Esophagus muscularis mucosa (tissue), 4 donors: ENCODE measurements at places on chromosomes 7 and 10. TPM values are rescaled to one million over a fixed set of nuclear protein-coding genes. Genes with fewer than 3 reads are reported as not detected.

CCZ1B gene
- 70.6 TPM for total RNA-seq

DNA sequence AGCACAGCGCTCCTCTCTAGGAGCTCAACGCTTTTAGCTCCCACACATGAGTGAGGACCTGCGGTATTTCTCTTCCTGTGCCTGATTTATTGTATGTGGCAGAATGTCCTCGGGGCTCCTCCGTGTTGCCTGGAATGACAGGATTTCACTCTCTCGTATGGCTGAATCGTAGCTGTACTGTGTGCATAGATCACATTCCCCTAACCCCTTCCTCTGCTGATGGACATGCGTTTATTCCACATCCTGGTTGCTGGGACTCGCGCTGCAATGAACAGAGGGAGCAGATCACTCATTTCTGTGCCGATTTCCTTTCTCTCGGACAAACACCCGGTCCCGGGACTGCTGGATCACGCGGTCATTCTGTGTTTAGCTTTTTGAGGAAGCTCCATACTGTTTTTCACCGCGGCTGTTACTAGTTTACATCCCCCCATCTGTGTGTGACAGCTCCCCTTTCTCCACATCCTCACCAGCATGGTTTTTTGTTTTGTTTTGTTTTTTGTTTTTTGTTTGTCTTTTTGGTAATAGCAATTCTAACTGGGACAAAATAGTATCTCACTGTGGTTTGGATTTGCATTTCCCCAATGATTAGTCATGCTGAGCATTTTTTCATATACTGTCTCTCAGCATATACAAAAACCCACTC lies 76.3 kb downstream of the FOXL3 start:
- H3K27ac ChIP-seq: no peak overlapping the region
- H3K36me3 ChIP-seq: no peaks in the 10 kb centered on the region
- peak overlapping the region; percentile 18 for H3K4me3 ChIP-seq
- DNase-seq: no peak

- H3K4me1 ChIP-seq: peaks cover 27% of the 10 kb centered on the region
- peak overlapping the region; percentile 21 for H3K27ac ChIP-seq
- no peaks in the 10 kb centered on the region for H3K27me3 ChIP-seq
- H3K4me3 ChIP-seq: no peak overlapping the region
- no peak for DNase-seq
- H3K36me3 ChIP-seq: no peaks in the 10 kb centered on the region
Measured at GRCh38 chr7:95688931-95689495, 83.3 kb upstream of the DYNC1I1 start.

- DNase-seq: no peak
- H3K27me3 ChIP-seq: no peaks in the 10 kb centered on the region
- no peaks in the 10 kb centered on the region for H3K4me1 ChIP-seq
- H3K4me3 ChIP-seq: no peak overlapping the region
Measured at GRCh38 chr10:15395935-15396334, 24.8 kb upstream of the FAM171A1 start.

DNA sequence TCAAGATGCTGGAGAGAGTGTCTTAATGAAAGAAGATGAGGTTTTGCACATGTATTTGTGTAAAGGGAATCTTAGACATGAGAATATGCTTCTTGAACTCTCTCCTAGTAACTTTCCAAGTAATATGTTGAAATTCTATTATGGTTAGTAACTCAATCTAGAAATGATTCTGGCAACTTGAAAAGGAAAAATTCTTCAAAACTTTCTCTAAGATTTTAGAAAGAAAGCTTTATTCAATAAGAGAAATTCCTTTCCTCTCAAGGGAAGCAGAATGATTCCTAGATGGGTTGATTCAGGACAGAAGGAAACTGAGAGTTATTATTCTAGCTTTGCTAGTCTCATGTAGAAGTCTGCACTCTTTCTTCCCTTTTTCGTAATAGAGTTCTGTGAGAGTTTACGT lies 364.3 kb upstream of the PLXDC2 start:
- H3K4me3 ChIP-seq: no peak overlapping the region
- DNase-seq: no peak
- no peaks in the 10 kb centered on the region for H3K36me3 ChIP-seq
- H3K4me1 ChIP-seq: no peaks in the 10 kb centered on the region
- H3K27ac ChIP-seq: no peak overlapping the region
- no peaks in the 10 kb centered on the region for H3K27me3 ChIP-seq

- H3K4me1 ChIP-seq: peaks cover 9% of the 10 kb centered on the region
- H3K4me3 ChIP-seq: no peak overlapping the region
- H3K36me3 ChIP-seq: no peaks in the 10 kb centered on the region
- no peak for DNase-seq
Measured at GRCh38 chr10:79018521-79019011, 50.2 kb upstream of the ZMIZ1 start.

PWWP2B gene
- 12.5 TPM for total RNA-seq

DNA2 gene
- total RNA-seq: 2.4 TPM

GRCh38 chr7:37540917-37541316 lies 92.3 kb upstream of the ELMO1 start:
- DNase-seq: no peak
- H3K27ac ChIP-seq: no peak overlapping the region
- no peaks in the 10 kb centered on the region for H3K36me3 ChIP-seq
- no peaks in the 10 kb centered on the region for H3K27me3 ChIP-seq
- no peaks in the 10 kb centered on the region for H3K4me1 ChIP-seq

CALCR gene
- 0.17 TPM for total RNA-seq

GRCh38 chr7:116777651-116778281 lies 84.6 kb upstream of the CAPZA2 start:
- no peaks in the 10 kb centered on the region for H3K36me3 ChIP-seq
- H3K27me3 ChIP-seq: no peaks in the 10 kb centered on the region
- H3K4me3 ChIP-seq: no peak overlapping the region
- no peak overlapping the region for H3K27ac ChIP-seq
- H3K4me1 ChIP-seq: peaks cover 12% of the 10 kb centered on the region

- no peak overlapping the region for H3K4me3 ChIP-seq
- H3K4me1 ChIP-seq: peaks cover 73% of the 10 kb centered on the region
- no peak for DNase-seq
- H3K36me3 ChIP-seq: peaks cover 21% of the 10 kb centered on the region
- no peaks in the 10 kb centered on the region for H3K27me3 ChIP-seq
Measured at GRCh38 chr10:125134916-125135770, 25.2 kb downstream of the CTBP2 start.
